Left kidney (tissue), 8 donors: ENCODE measurements at places on chromosomes 7 and 10.

DNA sequence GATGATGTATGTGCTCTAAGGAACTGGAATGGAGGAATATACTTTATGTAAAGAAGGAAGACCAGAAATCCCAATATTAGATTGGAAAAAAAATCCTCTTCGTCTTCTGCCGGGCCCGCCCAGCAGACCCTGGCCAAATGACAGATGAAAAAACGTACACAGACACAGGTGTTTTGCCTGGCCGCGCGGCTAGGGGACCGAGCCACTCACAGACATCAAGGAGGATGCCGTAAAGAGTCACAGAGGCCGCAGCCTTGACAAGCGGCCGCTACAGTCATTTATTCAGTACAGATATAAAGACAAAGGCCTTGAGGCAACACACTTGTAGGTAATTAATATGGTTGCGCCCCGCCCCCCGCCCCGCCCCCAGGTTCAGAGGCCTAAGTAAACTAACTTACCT, 594.1 kb downstream of the GRM8 start:
- no peak for DNase-seq

- peak; percentile 53 for DNase-seq
Observed at GRCh38 chr7:27103489-27104226, 1.2 kb upstream of the HOXA2 start.

DNA sequence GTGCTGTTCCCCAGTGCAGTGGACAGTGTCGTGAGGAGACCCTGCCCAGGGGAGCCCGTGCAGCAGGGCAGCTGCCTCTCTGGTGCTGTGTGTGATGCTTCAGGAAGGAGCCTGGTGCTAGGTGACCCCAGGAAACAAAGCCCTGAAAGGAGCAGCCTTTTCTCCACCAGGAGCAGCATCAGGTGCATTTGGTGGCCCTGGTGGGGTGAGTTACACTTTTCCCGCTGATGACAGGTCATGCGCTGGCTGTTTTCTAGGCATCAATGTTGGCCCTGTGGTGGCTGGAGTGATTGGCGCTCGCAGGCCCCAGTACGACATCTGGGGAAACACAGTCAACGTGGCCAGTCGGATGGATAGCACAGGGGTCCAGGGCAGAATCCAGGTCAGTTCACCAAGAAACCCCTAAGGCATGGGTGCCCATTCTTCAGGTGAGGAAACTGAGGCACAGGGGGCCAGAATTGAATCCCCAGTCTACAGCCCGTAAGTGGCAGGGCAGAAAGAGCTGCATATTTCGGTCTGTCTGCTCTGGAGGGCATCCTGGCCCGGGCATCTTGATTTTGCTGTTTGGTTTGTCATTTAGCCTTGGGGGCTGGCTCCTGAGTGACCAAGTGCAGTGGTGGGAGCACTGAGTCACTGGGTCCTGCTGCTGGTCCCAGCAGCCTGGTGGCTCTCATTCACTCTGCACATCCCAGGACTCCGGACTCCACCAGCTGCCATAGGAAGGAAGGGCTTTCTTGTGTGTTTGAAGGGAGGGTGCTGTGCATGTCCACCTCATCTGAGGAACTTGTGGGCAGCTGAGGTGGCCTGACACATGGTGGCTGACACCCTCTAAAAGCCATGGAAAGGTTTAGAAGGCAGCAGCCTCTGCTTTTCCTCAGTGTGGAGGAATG, 136.3 kb downstream of the ADCY1 start:
- DNase-seq: no peak

GRCh38 chr10:132396494-132397035, 435 bp upstream of the PWWP2B start:
- DNase-seq: no peak

DNA sequence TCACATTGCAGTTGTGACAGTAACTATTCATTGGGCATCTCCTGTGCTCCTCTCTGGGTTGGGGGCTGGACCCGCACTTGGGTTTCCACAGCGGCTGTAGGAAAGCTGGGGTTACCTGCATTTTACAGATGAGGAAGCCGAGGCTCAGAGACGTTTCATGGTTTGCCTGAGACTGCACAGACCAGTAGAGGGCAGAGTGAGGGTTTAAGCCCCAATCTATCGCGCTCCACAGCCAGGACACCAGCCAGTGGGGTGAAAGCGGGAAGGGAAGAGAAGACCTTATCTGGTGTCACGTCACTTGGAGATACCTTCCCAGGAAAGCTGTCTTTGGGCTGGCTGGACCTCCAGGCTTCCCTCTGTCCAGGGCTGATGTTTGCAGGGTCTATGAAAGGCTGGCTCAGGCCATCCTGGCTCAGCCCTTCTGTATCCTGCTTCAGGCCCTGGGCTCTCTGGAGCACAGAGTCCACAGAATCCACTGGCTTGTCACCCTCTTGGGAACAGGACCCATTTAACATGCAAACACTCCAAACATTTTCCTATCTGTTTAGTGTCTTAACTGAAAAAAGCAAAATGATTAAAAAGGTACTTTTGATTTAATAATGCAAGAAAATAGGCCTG, 167.7 kb downstream of the EMX2 start:
- DNase-seq: no peak

- DNase-seq: no peak
Observed at GRCh38 chr7:51455513-51455912, 138.9 kb upstream of the COBL start.

DNA sequence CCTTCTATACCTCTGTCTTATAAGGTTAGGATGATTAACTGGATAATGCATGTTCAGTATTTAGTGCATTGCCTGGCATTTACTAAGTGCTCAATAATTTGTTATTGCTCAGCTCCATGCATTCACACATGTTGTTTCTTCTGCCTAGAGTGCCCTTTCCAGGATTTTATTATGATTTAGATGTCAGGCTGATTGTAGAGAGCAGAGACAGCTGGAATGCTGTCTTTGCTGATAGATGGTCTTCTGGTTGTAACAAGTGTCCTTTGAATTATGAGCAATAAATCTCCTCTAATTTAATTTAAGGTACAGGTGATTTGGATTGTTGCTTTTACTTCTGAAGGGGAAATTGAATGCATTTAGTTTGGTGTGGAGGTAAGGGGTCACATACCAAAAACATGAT, 548.0 kb downstream of the MAGI2 start:
- DNase-seq: no peak

GRCh38 chr7:157881048-157881771, 544.4 kb downstream of the DNAJB6 start:
- no peak for DNase-seq

DNA sequence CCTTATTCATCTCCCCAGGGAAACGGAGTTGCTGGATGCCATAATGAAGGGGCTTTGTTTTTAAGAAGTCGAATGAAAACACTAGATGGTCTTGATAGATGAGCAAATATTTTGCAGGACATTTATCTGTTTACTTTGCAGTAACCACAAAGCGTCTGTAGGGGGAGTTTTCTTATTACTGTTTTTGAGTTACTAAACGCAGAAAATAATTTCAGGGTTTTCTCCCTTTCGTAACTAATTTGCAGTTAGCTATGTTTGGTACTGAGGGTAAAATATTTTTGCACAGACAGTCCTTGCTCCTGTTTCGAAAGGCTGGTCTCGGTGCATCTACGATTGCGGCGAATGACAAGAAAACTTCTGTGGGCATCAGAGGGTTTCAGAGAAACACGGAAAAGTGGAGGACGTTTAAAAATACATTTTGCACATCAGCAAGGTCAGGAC, 505.6 kb upstream of the MKI67 start:
- DNase-seq: peak; percentile 50

DNA sequence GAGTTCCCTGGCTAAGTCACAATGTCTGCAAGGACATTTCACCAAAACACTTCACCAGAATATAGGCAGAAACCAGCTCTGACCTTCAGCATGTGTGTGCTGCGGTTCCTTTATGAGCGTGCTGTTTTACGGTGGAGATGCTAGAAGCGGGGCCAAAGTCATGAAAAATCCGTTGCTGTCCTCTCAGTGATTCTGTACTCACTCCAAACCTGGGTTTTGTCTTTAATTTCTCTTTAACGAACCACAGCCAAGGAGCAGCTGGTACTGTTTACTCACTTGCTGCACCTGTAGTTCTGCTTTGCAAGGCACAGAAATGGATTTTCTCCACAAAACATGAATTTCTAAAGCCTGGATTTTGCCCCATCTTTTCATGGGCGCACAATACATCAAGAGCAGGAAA, 639.9 kb downstream of the PHTF2 start:
- no peak for DNase-seq

- no peak for DNase-seq
Observed at GRCh38 chr7:55024776-55025175, 6.0 kb downstream of the EGFR start.

DNA sequence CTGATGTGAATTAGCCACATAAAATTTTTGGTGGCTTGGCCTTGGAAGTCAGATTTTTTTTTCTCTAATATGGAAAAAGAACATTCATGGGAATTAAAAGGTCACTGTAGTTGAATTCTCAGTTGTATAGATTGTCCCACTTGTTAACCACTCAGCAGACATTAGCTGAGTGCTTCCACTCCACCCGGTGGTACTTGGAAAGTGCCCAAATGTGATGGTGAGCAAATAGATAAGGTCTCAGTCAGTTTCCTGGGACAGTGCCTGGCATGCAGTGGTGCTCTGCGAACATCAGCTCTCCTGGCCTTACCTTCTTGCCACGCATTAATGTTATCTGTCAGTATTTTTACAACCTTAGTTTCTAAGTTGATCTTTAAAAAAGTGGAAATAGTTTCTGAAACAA, 1.4 kb downstream of the ATP5F1C start:
- no peak for DNase-seq

DNA sequence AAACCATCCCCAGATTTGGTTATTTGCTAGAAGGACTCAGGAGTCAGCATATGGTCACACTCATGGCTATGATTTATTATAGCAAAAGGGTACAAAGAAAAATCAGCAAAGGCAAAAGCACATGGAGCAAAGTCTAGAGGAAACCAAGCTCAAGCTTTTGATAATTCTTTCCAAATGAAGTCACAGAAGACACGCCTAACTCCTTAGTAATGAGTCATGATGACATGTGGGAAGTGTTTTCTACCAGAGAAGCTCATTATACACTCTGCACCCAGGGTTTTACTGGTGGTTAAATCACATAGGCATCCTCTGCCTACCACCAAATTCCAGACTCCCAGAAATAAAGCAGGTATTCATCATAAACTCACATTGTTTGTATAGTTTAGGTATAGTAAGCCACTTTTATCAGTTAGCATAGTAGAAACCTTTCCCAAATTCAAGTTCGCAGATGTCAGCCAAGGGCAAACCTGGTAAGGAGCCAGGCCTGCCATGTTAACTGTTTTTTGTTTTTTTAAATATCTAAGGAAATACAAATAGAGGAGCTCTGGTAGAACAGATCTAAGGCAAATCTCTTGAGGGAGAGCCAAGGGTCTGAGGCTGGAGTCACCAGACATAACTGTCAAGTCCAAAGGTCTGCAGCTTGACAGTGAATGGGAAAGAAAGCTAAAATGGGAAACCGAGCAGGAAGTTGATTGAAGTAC, 15.4 kb upstream of the HIBADH start:
- DNase-seq: no peak

DNA sequence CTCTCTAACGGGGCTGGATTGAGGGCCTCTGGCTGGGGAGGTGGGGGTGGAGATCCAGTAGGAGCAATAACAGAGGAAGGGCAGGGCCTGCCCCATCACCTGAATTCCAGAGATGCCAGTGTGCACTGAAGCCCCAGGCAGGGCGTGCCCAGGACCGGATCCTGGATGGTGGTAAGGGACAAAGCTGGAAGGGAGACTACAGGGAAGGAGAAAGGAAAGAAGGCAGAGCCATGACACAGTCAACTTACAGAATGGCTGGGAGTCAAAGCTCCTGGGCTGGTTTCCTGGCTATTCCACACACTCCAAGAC, 666 bp downstream of the TMEM139 start:
- no peak for DNase-seq

DNA sequence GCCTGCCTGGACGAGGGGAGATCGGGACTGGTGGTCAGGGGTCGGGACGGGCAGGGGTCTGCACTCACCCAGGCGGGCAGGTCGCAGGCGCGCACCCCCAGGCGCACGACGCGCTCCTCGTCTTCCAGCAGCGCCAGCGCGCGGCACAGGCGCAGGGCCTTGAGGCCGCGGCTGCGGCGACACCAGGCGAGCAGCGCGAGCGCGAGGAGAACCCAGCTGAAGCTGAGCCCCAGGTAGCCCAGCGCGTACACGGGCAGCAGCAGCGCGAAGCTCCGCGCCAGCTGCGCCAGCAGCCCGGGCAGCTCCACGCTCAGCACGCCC, 328 bp downstream of the ESYT2 start:
- no peak for DNase-seq

GRCh38 chr7:50923476-50923875, 140.8 kb upstream of the GRB10 start:
- no peak for DNase-seq

DNA sequence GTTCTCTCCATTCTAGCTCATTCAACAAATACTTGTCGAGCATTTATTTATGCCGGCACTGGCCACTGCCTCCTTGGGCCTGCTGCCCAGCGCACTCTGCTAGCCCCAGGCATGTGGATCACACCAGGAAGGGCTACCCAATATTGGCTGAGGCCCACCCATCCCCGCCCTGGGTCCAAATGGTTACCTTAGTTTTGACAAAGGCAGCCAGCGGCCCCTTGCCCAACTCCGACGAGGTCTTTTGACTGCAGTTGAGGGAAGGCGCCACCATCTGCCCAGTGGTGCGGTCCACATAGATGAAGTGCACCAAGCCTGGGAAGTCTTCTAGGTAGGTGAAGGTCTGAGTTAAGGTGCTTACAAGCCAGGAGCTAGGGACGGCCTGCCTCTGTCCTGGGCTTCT, 7.2 kb upstream of the PYROXD2 start:
- no peak for DNase-seq

GRCh38 chr10:103443475-103444185, 8.5 kb downstream of the CALHM2 start:
- DNase-seq: no peak

- no peak for DNase-seq
Observed at GRCh38 chr10:132163278-132163765, 23.4 kb upstream of the DPYSL4 start.

GRCh38 chr10:4082861-4083260, 297.9 kb upstream of the KLF6 start:
- DNase-seq: no peak

GRCh38 chr10:78910476-78910875, 158.3 kb upstream of the ZMIZ1 start:
- no peak for DNase-seq

DNA sequence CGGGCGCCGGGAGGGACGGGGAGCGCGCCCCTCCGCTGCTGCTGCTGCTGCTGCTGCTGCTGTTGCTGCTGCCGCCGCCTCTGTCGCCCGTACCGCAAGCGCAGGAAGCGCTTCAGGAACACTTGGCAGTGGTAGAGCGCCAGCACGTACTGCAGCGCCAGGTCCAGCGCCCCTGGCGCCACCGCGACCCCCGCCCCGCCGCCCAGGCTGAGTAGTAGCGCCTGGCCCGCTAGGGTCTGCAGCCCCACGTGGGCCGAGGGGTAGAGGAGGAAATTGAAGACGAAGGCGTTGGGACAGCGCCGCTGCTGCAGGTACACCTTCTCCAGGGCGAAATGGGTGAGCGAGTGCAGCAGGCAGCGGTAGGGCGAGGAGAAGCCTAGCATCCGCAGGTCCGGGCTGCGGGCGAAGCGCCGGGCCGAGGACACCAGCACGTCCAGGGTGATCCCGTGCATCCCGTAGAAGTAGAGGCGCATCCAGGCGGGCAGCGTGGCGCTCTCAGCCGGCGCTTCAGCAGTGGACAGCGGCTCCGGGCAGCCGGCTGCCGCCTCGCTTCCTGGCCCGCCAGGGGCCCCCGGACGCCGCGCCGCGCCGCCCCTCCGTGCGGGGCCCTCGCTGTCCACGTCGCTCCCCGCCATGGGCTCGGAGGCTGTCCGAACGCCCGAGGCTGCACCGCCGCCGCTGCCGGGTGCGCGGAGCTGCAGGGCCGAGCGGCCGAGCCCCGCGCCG, at the start of gene TMEM229A:
Gene TMEM229A, minus strand, starts transcription at position 699 of the 726 bp plus-strand sequence. Its CDS starts 64 bp downstream, at position 635.
- peak; percentile 38 for DNase-seq
